ENCODE measurements at places on chromosomes 3 and 15.

DNA sequence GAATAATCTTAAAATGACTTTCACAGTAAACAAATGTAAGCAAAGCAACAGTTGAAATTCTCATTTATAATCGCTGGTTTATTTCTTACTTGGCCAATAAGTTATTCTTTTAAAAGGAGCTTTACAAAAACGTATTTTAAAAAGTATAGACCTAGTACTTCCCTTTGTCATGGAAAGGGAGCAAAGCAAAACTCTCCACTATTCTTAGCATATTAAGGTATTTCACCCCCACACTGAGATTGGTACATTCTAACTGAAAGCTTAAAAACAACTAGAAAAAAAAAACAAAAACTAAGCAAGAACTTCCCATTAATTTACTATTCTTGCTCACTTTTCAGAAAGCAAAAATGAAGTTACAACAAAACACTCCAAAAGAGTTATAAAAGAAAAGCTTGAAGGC, 1.5 kb downstream of the ATG3 start:
- DNase-seq: no peak

DNA sequence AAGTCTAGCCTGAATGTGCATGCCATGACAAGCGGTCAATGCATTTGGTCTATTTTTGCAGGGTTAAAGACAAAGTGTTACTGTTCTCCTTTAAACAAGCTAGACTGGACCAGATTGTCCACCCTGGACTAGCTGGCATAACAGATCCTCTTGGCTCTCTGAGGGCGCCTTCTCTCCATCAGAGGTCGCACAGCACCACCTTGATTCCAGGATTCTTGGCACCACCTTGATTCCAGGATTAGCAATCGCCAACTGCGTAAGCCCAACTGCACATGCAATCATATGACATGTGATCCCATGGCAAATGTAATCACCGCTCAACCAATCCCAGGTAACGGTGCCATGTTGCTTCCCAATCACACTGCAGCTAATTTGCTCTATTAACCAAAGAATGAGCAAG, 98.6 kb downstream of the OXNAD1 start:
- DNase-seq: no peak

- DNase-seq: no peak
These were observed 6.5 kb upstream of the VPS8 start for GRCh38 chr3:184805351-184806038.

DNA sequence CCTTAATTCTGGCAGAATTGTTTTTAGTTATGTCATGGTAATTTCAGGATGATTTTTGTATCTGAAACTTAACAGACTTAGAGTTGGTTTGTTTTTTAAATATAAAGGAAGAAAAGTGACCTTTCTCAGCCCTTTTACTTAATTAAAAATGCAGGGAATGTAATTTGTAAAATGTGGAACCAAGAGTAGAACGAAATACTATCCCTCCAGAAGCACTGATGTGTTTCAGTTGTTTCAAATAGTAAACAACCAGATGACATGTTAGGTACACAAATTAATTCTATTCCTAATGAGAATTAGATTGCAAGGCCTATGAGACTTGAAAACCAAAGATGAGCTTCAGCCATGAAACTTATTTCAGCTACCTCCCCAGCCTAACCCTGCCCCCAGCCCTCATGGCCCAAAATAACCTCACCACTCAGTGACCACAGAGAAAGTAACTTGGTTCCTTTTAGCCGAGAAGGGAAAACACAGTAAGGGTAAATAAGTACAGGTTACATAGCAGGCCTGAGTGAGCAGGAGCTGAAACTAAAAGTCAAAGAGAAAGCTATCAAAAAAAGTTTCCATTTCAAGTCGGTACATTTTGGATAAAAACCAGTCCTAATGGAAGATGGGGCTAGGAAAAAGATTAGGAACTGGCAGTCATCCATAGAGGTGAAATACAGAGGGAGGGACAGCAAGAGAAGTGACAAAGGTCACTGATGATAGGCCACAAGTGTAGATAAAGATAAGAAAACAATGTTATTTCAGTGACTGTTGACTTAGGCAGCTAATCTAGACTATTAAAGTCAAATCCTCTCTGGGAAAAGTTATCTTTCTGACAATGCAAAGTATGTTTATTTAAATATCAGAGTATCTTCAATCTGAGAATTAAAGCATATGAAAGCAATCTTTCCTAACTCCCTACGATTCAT, 23.2 kb downstream of the SENP8 start:
- DNase-seq: no peak

- DNase-seq: no peak
These were observed 17.5 kb downstream of the SENP8 start for GRCh38 chr15:72135719-72136118.

DNA sequence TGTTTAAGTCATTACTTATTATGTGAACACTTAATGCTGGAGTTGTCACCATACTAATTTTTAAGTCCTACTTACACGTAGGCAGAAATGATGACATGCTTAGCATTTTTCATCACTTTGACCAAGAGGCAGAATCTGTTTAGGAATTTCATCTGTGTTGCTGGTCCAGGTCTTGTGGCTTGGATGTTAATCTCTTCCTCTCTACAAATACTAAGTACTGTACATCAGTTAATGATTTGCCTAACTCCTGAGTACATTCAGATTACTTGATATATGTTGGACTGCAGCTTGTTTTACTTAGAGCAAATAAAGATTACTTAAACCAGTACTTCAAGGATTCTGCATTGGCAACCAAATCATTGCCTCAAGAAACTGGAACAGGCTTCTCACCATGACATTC, 8.6 kb downstream of the SNRK start:
- DNase-seq: no peak

DNA sequence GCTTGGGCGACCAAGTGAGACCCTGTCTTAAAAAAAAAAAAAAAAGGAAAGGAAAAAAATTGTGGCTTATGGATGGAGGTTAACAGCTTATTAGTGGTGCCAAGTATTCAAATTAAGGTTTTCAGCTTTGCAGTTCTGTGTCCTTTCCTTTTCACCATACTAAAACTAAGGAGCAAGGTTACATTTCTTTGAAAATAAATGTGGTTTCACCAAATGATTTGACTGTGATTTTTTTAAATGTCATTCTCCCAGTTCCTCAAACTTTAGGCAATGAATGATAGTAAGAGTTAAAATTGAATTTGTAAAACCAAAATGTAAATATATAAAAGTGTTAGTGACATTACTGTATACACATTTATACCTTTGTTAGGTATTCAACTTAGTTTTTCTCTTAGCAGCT, 9.6 kb downstream of the CHRNA5 start:
- DNase-seq: no peak
